ENCODE measurements at places on chromosomes 2 and 18. TPM values are rescaled to one million over a fixed set of nuclear protein-coding genes. Genes with fewer than 3 reads are reported as not detected.

The ITGB6 gene
- polyA plus RNA-seq = not detected

The HOXD9 gene
- polyA plus RNA-seq = 2.5 TPM

The TTR gene
- polyA plus RNA-seq = 0.57 TPM

The LRRC30 gene
- not detected for polyA plus RNA-seq
